ENCODE measurements at places on chromosomes 7 and 10. TPM values are rescaled to one million over a fixed set of nuclear protein-coding genes. Genes with fewer than 3 reads are reported as not detected.

DNA sequence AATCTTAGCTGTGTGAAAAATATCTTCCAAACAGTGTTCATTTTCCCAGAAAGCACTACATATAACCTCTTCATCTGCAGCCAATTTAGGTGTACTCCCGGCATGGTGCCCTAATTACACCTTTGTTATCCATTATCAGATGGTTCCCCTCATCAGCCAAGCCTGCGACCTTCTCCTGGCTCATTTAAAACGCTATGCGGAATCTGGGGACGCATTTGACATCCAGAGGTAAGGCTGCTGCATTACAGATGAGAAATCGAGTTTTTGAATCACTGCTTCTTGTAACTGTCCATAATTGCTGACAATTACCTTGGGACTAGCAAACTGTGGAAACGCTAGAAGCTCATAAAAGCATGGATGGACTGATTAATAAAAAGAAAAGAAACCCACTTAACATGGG, 109.5 kb downstream of the PARP12 start:
- no peaks in the 10 kb centered on the region for H3K36me3 ChIP-seq
- H3K27ac ChIP-seq: no peak overlapping the region
- no peak for DNase-seq
- no peak overlapping the region for H3K4me3 ChIP-seq

DNA sequence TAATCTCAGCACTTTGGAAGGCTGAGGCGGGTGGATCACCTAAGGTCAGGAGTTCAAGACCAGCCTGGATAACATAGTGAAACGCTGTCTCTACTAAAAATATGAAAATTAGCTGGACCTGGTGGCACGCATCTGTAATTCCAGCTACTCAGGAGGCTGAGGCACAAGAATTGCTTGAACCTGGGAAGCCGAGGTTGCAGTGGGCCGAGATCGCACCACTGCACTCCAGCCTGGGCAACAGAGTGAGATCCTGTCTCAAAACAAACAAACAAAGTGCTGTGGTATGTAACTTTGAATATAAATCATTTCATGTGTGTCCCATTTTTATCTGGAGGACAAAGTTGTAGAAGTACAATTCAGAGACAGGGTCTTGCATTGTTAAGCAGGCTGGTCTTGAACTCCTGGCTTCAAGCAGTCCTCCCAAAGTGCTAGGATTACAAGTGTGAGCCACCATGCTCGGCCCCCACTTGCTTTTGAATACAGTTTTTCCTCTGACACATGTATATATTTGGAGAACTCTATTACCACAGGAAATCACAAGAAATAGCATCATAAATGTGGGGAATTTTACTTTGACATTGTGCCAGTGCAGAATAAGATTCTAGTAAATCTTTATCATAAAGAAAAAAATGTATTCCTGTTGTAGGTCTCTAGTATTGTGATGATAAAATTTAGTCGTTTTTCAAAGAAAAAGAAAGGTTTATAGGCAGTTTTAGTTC, 32.6 kb downstream of the PTPN12 start:
- H3K4me1 ChIP-seq: peaks cover 37% of the 10 kb centered on the region
- no peaks in the 10 kb centered on the region for H3K27me3 ChIP-seq
- DNase-seq: no peak
- H3K4me3 ChIP-seq: no peak overlapping the region

- H3K27ac ChIP-seq: no peak overlapping the region
- no peaks in the 10 kb centered on the region for H3K27me3 ChIP-seq
- DNase-seq: no peak
- H3K36me3 ChIP-seq: no peaks in the 10 kb centered on the region
- H3K4me1 ChIP-seq: no peaks in the 10 kb centered on the region
Measured at GRCh38 chr7:31811650-31812461, 124.8 kb downstream of the PPP1R17 start.

DNA sequence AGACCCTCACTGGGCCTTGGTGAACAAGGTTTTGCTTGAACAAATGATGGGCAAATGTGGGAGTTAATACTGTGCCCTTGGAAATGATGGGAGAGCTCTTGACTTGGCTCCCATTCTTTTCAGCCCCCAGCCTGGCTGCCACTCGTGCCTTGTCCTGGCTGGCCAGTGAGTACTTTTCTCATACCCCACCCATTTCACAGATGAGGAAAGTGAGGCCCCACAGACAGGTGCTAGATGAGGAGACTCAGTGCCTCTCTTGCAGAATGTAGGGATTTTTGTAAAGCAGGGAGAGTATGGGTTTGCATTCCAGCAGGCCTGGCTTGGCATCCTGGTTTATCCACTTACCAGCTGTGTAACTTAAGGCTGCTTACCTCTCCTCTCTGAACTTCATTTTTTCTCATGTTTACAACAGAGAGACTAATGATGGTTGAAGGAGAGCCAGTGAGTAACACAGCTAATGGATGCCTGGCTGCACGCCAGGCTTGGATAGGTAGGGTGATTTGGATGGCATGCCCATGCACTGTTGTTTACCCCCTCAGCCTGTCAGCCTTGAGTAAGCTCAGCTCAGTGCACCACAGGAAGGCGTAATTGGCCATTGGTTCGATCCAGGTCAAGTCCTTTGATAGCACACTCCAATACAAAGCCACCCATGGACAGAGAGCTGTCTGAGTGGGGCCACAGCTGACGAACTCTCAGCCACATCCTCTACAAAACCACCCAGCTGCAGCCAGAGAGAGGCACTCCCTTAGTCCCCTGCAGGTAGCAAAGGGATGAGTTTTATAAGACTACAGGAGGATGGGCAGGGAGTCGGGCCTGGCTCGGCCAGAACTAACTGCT, 436.8 kb downstream of the RPS24 start:
- no peak overlapping the region for H3K27ac ChIP-seq
- no peak overlapping the region for H3K4me3 ChIP-seq
- H3K36me3 ChIP-seq: no peaks in the 10 kb centered on the region
- DNase-seq: no peak
- peaks cover 5% of the 10 kb centered on the region for H3K4me1 ChIP-seq
- no peaks in the 10 kb centered on the region for H3K27me3 ChIP-seq

- H3K4me1 ChIP-seq: peaks cover 9% of the 10 kb centered on the region
- no peak for DNase-seq
- no peak overlapping the region for H3K27ac ChIP-seq
- H3K4me3 ChIP-seq: no peak overlapping the region
- H3K36me3 ChIP-seq: no peaks in the 10 kb centered on the region
Measured at GRCh38 chr10:48336978-48337599, 30.6 kb downstream of the MAPK8 start.

DNA sequence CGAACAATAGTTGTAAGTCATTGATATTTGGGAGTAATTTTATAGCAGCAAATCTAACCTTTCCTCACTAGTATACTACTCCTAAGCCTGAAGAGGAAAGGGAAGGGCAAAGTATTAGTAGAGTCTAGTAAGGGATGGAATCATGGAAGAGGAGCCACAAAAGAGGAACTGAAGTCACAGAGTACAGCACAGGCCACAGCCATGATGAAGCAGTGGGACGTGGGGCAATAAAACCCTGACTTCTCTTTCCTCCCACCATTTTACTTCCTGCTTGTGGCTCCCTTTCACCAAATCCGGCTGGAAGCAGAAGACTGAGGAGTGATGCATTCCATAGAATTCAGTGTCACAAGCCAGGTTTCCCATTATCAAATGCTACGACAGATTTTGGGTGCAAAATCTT, 58.7 kb downstream of the CABCOCO1 start:
- no peaks in the 10 kb centered on the region for H3K36me3 ChIP-seq
- DNase-seq: no peak

- no peaks in the 10 kb centered on the region for H3K36me3 ChIP-seq
- no peaks in the 10 kb centered on the region for H3K27me3 ChIP-seq
- no peak overlapping the region for H3K4me3 ChIP-seq
- H3K4me1 ChIP-seq: no peaks in the 10 kb centered on the region
Measured at GRCh38 chr10:131820626-131821025, 80.2 kb upstream of the PPP2R2D start.

DNA sequence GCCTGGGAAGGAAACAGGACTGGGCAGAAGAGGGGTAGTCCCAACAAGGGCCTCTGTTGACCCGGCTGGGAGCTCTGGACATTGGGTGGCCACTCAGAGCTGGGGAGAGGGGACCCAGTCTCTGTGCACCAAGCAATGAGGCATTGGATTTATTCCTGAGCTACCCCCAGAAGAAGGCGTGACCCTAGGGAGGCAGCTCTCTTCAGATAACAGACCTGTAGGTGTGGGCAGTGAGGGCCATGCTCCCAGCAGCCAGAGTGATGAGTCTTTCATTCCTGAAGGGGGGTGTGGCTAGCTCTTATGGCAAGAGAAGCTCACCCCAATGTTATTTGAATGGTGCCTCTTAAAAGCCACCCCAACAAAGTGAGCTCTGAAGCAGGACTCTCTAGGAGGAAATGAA, 20.4 kb downstream of the TEX36 start:
- no peak overlapping the region for H3K27ac ChIP-seq
- DNase-seq: no peak
- H3K36me3 ChIP-seq: no peaks in the 10 kb centered on the region
- H3K4me1 ChIP-seq: no peaks in the 10 kb centered on the region
- no peaks in the 10 kb centered on the region for H3K27me3 ChIP-seq
- no peak overlapping the region for H3K4me3 ChIP-seq

- DNase-seq: peak; percentile 51
- peaks cover 10% of the 10 kb centered on the region for H3K4me1 ChIP-seq
- H3K36me3 ChIP-seq: no peaks in the 10 kb centered on the region
- no peak overlapping the region for H3K27ac ChIP-seq
- H3K4me3 ChIP-seq: no peak overlapping the region
Measured at GRCh38 chr10:70761031-70761601, 24.1 kb downstream of the TBATA start.

DNA sequence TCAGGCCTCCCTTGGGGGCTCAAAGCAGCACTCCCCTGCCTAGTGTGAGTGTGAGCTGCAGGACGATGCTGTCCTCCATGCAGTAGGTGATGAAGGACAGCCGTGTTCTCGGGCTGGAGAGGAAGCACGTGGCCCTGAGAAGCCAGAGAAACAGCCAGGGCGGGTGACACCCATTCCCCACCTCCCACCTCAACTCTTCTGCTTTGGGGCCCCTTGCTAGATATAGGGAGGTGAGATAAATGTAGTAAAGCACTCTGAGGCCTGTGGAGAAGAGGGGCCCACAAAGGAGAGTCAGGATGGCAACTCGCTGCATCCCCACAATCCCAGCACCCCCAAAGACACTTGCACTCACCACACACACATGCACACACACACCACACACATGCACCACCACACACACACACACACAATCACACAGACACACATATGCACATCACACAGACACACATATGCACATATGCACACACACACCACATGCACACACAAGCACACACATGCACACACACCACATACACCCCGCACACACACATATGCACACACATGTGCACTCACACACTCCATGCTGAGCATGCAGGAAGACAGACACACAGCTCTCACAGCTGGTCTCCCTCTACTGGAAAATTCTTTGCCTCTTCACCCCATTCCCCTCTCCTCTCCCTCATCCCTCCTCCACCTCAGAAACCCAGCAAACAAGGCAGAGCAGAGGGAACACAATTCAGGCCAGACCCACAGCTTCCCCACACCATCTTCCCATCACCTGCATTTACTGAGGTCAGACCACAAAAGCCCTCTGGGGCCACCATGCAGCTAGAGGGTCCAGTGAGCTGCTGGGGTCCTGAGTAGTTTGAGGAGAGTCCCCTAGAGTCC, 30.5 kb downstream of the ANXA8 start:
- DNase-seq: no peak
- H3K4me1 ChIP-seq: no peaks in the 10 kb centered on the region
- no peak overlapping the region for H3K27ac ChIP-seq
- H3K4me3 ChIP-seq: no peak overlapping the region
- no peaks in the 10 kb centered on the region for H3K27me3 ChIP-seq

GRCh38 chr7:22551768-22552513, 52.0 kb upstream of the STEAP1B start:
- no peaks in the 10 kb centered on the region for H3K36me3 ChIP-seq
- H3K4me1 ChIP-seq: peaks cover 9% of the 10 kb centered on the region
- H3K27ac ChIP-seq: no peak overlapping the region
- DNase-seq: no peak
- H3K4me3 ChIP-seq: no peak overlapping the region

GIMAP4 gene
- total RNA-seq: not detected

C10orf53 gene
- total RNA-seq: not detected

NODAL gene
- 29.9 TPM for total RNA-seq

EBLN1 gene
- total RNA-seq: not detected

Data from GM23338 (cell line).